ENCODE measurements at places on chromosomes 1 and 21.
A peak's percentile ranks its signal among the peaks of the same experiment; 100 is the strongest.

GRCh38 chr1:46131712-46132528, 509 bp downstream of the PIK3R3 start:
- DNase-seq, result no peak

- no peak for DNase-seq
Measured at GRCh38 chr1:99969260-99969728, 502 bp upstream of the SLC35A3 start.

- peak; percentile 75 for DNase-seq
Measured at GRCh38 chr1:81703391-81703755, 97.4 kb upstream of the ADGRL2 start.

DNA sequence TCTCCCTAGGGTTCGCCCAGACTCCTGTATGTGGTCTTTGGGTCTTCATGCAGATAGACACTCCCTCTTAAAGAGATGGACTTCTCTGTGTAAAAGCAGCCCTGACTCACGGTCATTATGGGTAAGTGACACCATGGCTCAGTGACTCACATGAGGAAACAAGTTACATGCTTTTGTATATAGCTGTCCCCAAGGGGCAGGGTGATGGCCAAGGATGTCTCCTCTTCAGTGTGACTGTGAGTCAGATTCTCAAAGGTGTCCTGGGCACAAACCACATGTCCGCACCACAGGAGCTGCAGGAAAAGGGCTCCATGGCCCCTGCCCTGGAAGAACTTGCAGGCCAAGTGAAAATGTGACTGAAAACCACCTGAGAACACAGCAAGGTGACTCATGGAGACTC, 380.4 kb downstream of the NPHP4 start:
- no peak for DNase-seq

GRCh38 chr1:4101459-4102161, 201.5 kb upstream of the C1orf174 start:
- DNase-seq, result no peak

GRCh38 chr1:90850181-90850897, 133.2 kb upstream of the BARHL2 start:
- DNase-seq, result no peak

- DNase-seq, result no peak
Measured at GRCh38 chr1:220389634-220390033, 117.4 kb upstream of the RAB3GAP2 start.

GRCh38 chr1:22461678-22462527, 10.3 kb downstream of the ZBTB40 start:
- no peak for DNase-seq

DNA sequence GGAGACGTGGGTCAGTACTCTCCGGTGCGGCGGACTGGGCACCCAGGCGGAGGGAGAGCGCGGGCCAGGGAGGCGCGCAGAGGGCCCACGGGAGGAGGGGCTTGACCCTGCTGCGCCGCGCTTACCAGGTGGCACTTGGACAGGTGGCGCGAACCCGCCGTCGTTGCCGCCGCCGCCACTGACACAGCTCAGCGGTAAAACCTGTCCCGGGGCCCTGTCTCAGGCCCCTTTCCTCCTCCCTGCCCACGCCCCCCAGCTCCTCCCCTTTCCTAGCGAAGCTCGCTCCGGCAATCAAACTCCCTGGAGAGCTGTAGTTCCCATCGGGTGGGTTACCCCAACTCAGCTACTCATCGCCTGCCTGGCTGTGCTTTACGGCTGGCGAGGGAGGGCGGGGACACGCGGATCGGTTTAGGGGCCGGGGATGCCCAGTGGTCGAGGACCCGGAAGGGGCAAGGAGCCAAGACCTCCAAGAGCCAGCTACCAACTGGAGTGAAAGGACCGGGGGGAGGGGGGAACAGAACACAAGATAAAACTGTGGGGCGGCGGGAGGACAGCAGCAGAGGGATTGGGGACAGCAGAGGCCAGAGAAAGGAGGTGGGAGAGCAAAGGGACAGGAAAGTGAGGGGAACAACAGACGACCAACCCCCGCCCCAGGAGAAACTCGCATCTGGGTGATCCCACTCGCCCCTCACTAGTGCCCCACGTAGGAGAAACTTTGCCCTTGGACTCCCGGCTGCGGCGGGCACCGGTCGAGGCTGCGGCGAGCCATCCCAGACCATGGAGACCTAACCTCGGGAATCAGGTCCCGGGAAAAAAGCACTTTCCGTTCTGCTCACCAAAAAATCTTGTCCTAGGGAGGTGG, 2.9 kb downstream of the GFI1 start:
- no peak for DNase-seq

GRCh38 chr1:202561726-202562443, 148.4 kb downstream of the SYT2 start:
- no peak for DNase-seq

DNA sequence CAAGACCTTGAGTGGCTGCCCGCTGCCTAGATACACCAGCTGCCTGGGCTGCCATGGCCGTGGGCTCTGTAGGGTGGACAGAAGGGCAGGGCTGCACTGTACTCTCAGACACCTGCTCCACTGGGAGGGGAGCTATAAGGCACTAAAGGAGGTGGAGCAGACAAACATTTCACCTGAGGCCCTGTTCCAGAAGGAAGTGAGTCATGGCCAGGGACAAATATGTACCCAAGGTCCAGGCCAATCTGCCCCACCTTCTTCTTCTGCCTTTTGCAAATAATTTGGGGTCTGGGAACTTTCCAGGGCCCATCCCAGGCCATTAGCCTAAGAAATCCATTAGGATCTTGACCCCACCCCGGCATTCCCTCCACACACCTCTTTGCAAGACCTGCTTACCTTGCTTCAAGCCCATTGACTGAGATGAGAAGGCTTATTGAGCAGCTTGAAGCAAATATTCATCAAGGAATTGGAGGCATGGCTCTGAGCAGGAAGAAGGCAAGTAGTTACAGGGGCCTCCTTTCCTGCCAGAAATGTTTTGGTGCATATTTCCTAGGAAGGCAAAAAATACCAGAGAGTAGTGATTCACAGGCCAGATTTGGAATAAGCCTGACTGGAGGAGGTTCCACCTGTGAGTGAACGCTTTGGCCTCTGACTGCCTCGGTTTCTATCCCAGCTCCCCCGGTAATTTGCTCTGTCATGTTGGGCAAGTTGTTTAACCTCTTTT, at the start of gene CAPN8:
Gene CAPN8, minus strand, starts transcription at position 110 of the 721 bp plus-strand sequence. Its CDS starts 55 bp downstream, at position 55.
- DNase-seq, result no peak

GRCh38 chr21:45035477-45035848, 38.9 kb upstream of the ADARB1 start:
- DNase-seq, result no peak

- peak; percentile 68 for DNase-seq
Measured at GRCh38 chr1:3772027-3772714, 378 bp upstream of the SMIM1 start.

GRCh38 chr1:163670989-163671757, 349.4 kb downstream of the NUF2 start:
- DNase-seq, result no peak

DNA sequence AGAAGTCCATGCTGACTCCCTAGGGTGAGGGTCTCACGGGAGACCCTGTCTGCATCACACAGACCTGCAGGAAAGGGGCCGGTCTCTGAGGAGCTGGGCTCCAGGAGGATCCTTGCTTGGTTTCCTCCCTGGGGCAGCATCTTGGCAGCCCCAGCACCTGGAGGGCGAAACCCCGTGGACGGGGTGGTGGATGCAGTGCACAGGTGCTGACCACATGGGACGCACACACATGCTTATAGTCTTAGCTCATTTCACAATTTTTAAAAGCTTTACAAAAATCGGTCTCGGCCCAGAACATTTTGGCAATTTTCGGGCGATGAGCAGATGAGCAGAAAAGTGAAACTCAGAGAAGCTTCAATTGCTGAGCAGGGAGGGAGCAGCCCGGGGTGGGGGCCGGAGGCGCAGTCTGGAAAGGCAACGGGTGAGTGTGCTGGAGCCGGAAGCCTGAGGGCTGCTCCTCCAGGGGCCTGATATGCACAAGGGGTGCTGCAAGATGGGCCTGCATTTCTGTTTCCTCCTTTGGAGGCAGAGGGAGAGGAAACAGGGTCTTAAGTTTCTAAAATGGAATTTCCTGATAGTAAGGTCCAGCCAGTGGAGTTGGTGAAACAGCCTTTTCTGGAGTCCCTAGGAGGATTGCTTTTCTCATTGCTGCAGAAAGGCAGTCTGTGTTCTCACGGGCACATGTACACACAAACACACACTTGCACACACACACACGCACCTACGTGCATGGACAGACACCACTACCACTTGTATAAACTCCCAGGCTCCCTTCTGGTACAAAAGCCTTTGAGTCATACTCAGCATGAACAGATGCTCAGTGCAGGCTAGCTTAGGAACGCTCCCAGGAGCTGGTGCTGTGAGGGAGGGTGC, 60.6 kb downstream of the SCCPDH start:
- DNase-seq, result no peak

DNA sequence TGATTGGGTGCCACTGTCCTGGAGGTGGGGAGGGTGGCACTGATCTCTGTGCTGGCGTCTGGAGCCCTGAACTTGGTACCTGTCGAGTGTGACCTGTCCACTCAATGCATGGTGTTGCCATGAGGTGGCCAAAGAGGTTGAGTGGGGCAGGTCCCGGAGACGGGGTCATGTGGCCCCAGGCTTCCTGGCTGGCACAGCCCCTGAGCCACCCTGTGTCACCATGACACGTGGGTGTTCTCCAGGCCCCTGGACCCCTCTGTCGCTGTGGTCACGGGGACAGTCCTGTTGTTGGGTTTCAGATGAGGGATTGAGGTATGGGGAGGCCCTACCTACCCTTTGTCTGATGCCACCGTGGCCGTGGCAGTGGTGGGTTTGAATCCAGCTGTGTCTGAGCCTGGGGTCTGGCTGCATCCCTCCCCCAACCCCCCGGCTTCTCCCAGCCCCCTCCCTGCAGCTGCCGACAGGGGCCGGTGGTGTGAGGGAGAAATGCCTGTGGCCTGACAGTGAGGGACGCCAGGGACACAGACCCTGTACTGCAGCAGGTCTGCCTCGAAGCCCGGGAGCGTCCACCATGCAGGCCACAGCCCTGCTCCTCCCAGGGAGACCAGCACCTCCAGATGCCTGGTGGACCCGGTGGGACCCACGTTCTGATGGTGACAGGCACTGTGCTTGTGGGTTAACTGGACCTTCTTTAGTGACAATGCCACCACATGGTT, 12.0 kb downstream of the TRPM2 start:
- DNase-seq, result no peak

DNA sequence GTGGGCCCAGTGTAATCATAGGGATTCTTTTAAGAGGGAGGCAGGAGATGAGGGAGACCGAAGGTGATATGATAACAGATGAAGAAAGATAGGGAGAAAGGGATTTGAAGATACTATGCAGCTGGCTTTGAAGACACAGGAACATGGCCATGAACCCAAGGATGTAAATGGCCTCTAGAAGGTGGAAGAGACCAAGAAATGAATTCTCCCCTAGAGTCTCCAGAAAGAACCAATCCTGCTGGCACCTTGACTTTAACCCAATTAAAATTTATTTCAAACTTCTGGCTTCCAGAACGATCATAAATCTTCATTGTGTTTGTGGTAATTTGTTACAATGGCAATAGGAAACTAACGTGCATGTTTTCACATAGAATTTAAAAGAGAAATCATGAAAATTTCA, 95.0 kb upstream of the GORAB start:
- no peak for DNase-seq

DNA sequence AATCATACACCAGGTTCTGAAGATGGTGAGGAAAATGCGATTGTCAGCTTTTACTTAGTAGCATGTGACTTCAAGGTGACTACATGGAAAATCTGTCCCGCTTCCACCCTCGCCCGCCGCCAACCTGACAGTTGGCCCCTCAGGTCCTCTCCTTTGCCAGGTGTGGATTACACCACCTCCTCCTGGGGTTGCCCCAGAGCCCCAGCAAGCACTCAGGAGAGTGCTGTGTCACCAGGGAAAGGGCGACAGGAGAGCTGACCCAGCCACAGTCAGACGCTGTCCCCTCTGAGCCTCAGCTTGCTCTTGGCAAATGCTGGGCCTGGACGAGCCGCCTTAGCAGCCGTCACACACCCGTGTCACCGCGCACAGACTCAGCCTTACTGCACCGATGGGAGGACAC, 17.9 kb downstream of the PTTG1IP start:
- DNase-seq, result no peak

- DNase-seq, result no peak
Measured at GRCh38 chr1:204711947-204712701, 26.6 kb upstream of the LRRN2 start.

DNA sequence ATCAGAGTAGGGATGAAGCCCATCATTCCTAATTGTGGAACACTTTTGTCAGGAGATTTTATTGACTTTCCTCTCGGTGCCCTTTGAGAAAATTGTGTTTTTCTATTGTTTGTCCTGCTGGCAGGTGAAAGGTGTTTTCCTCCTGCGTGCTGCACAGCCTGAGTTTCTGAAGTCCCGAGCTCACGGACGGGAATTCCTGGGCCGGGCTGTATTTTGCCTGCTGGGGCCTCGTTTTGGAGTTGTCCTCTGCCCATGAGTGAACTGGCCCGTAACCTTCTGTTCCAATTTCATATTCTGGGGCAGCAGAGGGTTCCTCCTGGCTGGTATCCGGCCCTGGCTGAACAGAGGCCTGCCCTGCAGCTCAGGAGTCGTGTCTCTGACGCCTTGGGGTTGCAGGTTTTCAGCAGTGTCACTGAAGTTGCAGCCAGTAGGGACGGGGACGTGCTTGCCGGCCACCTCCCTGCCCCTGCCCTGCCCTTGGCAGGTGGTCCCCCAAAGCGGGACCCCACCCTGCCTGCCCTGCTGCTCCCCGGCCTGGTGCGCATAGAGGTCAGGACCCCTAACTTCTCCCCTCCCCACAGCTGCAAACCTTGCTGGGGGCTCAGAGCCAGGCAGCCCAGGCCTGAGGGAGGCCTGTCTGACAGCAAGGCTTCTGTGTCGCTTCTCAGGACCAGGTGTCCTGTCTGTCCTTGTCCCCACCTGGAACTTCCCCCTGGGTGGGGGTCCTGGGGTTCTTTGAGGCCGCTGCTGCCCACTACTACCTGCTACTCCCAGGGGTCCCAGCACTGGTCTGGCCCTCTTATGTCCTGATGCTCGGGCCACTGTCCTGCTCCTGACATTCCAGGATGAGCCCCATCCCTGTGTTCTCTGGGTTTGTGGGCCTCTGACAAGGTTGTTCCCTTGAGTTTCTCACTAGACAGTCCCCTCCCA, 49.0 kb downstream of the SLX9 start:
- DNase-seq, result no peak

- no peak for DNase-seq
Measured at GRCh38 chr1:178646821-178647220, 78.2 kb upstream of the RALGPS2 start.

GRCh38 chr1:156594190-156594589, 2.6 kb downstream of the NAXE start:
- DNase-seq, result no peak

DNA sequence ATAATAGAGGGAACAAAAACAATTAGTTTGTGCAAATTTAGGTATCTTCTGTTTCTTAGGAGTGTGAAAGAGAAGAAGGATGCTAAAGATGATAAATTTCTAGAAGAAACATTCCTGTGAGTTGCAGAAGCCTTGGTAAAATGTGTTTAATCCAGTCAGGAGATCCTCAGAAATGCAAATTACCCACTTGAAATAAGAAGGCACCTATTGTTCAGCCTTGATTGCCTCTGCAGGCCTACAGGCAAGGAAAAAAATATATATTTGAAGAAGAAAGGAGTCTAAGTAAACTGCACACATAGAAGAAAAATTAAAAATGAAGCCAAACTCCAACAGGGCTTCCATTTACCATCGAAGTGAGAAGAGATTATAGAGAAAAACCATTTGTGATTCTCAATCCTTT, 51.0 kb upstream of the LHX8 start:
- DNase-seq, result no peak

Measured in NCI-H226 (cell line).